ENCODE measurements at places on chromosomes 4 and X.

DNA sequence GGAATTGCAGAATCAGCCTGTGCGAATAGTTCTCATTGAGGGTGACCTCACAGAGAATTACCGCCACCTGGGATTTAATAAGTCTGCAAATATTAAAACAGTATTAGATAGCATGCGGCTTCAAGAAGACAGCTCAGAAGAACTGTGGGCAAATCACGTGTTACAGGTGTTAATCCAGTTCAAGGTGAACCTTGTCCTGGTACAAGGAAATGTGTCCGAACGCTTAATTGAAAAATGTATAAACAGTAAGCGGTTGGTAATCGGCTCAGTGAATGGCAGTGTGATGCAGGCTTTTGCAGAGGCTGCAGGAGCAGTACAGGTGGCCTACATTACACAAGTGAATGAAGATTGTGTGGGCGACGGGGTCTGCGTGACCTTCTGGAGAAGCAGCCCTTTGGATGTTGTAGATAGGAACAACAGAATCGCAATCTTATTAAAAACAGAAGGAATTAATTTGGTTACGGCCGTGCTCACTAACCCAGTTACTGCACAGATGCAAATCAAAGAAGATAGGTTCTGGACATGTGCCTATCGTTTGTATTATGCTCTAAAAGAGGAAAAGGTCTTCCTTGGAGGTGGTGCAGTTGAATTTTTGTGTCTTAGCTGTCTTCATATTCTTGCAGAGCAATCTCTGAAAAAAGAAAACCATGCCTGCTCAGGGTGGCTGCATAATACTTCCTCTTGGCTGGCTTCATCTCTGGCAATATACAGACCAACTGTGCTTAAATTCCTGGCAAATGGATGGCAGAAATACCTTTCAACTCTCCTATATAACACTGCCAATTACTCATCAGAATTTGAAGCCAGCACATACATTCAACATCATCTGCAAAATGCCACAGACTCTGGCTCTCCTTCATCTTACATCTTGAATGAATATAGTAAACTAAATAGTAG is 10.7 kb downstream of the BBS12 start:
- no peak for DNase-seq

DNA sequence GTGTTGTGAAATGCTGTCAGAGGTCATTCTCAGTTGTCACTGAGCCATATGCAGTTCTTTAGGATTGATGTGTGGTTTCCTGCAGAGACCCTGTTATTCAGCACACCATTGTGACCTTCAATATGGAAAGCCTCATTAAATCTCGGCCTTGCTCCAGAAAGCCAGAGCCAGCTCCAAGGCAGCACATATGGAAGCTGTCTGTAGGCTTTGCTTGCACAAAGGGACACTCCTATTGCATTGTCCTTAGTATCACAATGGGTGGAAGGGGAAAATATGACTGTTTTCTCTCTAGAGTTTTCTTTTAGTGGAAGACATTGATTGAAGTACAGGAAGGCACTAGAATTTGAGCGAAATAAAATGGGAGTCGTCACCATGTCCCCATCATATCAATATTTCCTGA is 179.0 kb downstream of the CEP135 start:
- peak; percentile 19 for DNase-seq

GRCh38 chrX:123976706-123977316 is 15.3 kb downstream of the STAG2 start:
- DNase-seq = peak; percentile 37

DNA sequence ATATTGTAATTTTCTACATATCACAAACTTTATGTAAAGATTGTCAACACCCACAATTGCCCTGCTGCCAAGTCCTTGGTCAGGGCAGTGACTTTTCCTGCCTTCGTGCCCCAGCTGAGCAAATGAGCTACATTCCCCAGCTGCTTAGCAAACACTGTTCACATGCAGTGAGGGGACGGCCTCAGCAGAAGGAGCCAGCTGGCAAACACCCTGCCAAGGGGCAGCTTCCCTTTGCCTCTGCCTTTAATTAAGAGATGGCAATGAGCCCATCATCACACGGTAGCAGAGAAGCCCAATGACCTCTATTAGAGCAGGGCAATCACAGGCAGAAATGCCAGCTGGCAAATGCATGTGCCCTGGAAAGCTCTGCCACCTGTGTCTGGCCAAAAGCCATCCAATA is 253.4 kb downstream of the EPHA5 start:
- DNase-seq = peak; percentile 16

DNA sequence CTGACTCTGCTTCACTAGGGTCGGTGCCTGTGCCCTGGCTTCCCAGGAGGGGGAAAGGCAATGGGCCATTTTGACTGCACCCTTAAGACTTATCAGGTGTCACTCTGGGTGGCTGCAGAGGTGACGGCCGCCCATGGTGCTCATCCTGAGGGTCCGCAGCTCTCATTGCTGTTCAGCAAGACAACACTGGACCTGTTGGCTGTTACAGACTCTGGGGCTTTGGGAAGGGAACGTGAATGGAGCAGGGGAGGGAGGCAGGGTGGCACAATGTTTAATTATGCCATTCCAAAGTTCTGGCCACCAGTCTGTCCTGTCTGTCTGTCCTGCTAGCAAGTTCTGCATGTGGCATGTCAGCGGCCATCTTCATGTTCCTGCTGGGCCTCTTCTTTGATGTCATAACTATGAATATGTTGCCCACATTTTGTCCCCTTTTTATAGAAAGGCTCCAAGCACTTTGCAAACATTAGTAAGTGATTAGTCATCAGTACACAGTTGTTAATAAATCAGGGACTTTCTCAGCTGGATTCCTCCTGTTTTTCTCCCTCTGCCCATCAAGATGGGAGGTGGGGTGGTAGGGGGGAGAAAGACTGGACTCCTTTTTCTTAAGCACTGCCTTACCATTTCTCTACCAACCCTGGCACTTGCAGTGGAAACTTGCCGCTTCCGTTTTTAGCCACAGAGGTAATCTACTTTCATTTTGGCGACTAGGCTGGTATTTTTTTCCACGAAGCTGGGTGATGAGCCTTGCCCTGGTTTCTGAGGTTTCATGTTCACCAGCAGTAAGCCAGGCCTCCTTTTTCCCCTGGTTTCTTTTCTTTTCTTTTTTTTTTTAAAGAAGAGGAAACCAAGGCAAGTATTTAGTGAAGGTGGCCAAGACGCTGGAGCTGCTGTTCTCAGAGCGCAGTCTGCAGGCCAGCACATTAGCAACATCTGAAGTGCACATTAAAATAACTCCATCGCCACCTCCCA is 88.6 kb upstream of the TRIM2 start:
- peak; percentile 83 for DNase-seq

DNA sequence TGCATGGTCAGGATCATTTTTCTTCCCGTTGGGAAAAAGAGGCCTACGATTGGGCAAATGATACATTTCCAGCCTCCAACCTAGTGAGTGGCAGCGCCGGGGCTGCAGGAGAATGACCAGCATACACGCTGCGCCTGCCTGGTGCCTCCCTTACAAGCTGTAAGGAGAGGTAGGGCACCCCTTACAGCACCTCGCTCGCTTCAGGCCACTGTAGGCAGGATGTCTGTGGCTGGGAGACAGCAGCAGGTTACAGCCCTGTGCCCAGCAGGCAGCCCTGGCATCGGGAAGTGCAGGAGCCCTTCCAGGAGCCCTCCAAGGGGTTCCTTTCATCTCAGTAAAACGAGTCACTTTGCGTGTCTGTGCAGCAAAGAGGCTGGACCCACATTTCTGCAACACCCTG is 88.4 kb downstream of the EVC start:
- no peak for DNase-seq

- DNase-seq = peak; percentile 70
Observed at GRCh38 chr4:17058916-17059741, 160.7 kb upstream of the LDB2 start.

DNA sequence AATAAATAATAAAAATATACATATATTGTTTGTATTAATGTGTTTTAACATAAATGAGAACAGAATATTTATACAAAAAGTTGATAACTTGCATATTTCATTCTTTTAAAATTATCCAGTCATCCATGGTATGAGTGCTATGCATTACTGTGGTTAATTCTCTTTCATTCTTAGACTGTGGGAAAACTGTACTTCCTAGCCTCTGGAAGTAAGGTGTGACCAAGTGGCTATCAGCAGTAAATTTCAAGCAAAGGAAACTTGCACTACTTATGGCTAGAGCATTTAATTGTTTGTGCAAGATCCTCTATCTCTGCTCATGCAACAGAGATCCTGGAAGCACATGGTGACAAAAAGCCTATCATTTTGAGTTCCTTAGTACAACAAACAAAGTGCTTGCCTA is 1054.5 kb upstream of the PABPC4L start:
- peak; percentile 82 for DNase-seq

DNA sequence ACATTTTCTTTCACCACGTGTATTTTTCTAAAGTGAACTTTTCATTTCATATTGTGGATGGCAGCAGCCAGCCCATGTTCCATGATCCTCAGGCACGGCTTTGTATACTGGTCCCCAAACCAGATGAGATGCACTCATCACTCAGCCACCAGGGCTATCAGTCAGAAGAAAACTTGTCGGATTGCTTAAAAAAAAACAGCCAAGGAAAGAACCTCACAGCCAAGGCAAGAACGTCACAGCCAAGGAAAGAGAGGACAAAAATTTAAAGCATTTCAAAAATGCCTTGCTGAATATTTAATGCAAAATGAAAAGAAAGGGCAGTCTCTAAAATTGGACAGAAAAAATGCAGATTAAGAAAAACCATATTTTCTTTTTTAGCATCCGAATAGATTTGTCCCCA is 333.3 kb downstream of the PDGFC start:
- peak; percentile 83 for DNase-seq

GRCh38 chrX:10794203-10794630 is 173.8 kb upstream of the MID1 start:
- DNase-seq = peak; percentile 25

DNA sequence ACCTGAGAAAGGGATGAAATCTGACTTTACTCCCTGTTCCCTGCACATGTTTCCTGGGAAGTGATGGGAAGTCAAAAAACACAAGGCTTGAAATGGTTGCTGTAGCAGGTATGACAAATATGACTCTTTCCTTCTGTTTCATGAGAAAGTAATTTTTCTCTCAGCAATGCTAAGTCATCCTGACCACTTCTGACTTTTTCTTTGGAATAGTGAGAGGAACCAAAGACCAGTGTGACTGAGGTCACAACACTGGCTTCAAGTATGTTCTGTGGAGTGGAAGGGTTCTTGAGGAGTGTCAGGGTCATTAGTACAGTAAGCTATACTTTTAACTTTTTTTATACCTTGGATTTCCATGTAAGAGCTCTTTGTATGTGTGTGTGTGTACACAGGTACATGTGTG is 225.3 kb downstream of the PPP3CA start:
- no peak for DNase-seq

GRCh38 chr4:19913650-19914049 is 338.1 kb upstream of the SLIT2 start:
- no peak for DNase-seq

GRCh38 chrX:72297953-72298730 is 7.6 kb downstream of the CITED1 start:
- DNase-seq = peak; percentile 14

GRCh38 chr4:155552180-155552579 is 114.5 kb upstream of the GUCY1A1 start:
- DNase-seq = peak; percentile 15

- no peak for DNase-seq
Observed at GRCh38 chrX:134886002-134886596, 104.7 kb upstream of the SMIM10 start.

- DNase-seq = no peak
Observed at GRCh38 chr4:96936886-96937285, 1097.0 kb downstream of the PDHA2 start.

DNA sequence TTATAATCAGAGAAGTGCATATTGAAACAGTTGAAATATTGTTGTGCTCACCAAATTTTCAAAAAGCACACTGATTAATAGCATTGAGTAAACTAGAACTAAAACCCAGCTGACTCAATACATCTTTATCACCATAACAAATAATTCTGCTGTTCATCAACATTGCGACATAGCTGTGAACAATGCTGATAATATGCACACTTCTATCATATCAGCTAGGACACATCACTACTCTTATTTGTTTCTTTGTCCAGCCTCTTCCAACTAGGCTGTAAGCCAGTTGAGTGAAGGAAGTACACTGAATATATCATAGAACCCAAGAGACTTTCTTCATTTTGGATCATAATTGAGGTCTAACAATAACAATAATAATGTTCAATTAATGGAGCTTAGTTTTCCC is 349.7 kb downstream of the IQCM start:
- DNase-seq = peak; percentile 5

- DNase-seq = no peak
Observed at GRCh38 chrX:46040001-46040400, 505.2 kb downstream of the ZNF674 start.

- DNase-seq = no peak
Observed at GRCh38 chr4:161005746-161006145, 1158.1 kb downstream of the FSTL5 start.

DNA sequence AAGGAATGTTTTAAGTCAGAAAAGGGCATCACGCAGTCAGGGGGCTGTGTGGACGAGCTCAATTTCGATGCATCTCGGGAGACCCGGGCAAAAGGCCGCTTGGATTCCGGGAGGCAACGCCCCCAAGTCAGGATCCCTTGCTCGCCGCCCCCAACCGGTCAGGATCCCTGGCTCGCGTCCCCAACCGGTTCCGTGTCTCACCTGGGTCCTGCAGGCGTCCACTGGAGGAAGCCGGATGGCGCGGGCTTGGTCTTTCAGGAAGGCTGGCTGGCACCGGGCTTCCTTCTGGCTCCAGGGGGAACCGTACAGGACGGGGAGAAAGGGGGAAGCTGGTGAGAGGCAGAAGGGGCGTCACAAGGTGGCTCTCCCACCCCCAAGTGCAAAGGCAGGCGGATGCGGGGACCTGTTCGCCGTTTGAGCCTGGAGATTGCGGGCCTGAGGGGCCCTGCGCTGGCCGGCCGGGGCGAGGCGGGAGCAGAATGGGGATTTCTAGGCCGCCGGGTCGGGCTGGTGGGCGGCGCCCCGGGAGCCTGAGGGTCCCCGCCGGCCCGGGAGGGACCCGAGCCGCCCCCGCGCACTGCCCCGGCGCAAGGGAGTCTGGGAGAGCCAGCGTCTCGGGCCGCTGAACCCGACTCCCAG is 84.7 kb downstream of the HPRT1 start:
- DNase-seq = peak; percentile 49

- DNase-seq = peak; percentile 55
Observed at GRCh38 chrX:148380650-148381561, 119.5 kb upstream of the AFF2 start.

DNA sequence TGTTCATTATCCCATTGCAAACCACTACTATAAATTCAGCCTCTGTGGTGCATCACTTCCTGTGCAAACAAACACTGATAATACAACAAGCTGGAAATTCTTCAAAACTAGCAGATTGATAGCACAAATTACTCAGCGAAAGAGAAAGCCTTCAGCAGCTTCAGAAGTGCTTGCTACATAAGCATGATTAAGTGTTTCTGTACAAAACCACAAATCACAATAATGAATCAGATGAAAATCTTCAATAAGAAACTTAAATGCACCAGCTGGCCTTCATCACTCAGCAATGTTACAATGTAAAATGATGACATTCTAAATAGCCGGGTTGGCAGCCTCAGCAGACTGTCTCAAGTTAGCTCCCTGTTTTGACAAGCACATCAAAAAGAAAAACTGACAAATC is 262.2 kb downstream of the SPOCK3 start:
- peak; percentile 32 for DNase-seq

DNA sequence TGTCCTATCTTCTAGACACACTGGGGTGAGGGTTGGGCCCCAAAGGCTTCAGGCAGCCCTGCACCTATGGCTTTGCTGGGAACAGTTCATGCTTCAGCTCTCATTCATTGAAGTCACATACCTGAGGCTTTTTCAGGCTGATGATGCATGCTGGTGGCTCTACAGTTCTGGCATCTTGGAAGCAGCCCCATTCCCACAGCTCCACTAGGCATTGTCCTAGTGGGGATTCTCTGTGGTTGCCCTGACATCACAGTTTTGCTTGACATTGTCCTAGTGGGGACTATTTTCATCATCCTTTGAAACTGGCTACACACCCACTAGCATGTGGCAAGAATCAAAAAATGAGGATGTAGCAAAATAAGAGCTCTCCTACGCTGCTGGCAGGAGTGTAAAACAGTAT is 37.7 kb upstream of the C4orf17 start:
- DNase-seq = peak; percentile 33
